ENCODE measurements at places on chromosomes 6 and 20.
A peak's percentile ranks its signal among the peaks of the same experiment; 100 is the strongest.

DNA sequence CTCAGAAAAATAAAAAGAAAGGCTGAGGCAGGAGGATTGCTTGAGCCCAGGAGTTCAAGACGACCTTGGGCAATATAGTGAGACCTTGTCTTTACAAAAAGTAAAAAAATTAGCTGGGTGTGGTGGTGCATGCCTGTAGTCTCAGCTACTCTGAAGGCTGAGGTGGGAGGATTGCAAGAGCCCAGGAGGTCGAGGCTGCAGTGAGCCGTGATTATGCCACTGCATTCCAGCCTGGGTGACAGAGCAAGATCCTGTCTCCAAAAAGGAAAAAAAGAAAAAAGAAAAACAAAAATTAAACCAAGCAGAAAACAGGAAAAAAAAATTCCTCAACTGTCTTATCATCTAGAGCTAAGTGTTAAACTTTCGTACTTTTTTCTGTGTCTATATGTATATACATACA, 12.4 kb upstream of the SRSF3 start:
- no peak for DNase-seq

- peak; percentile 26 for DNase-seq
These were observed 562 bp downstream of the TFEB start for GRCh38 chr6:41734666-41735426.

- DNase-seq, result no peak
These were observed 7.9 kb upstream of the SLC22A16 start for GRCh38 chr6:110484321-110484720.

DNA sequence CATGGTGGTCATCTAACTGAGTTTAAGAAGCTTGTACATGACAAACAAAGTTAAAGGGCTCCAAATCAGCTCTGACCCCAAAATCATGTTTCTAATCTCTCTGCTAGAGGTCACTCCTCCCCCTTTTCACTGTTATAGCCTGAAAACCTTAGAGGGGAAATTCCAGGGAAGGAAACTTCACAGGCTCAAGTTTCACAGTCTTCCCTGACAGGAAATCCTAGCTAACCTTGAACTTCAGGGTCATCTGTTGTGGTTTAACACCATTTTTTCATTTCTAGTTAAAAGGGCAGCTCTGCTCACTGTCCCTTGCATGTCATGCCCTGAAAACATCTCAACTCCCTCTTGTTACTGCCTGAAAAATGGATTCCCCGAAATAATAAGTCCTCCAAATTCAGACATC, 104.4 kb upstream of the BMP2 start:
- DNase-seq, result no peak

DNA sequence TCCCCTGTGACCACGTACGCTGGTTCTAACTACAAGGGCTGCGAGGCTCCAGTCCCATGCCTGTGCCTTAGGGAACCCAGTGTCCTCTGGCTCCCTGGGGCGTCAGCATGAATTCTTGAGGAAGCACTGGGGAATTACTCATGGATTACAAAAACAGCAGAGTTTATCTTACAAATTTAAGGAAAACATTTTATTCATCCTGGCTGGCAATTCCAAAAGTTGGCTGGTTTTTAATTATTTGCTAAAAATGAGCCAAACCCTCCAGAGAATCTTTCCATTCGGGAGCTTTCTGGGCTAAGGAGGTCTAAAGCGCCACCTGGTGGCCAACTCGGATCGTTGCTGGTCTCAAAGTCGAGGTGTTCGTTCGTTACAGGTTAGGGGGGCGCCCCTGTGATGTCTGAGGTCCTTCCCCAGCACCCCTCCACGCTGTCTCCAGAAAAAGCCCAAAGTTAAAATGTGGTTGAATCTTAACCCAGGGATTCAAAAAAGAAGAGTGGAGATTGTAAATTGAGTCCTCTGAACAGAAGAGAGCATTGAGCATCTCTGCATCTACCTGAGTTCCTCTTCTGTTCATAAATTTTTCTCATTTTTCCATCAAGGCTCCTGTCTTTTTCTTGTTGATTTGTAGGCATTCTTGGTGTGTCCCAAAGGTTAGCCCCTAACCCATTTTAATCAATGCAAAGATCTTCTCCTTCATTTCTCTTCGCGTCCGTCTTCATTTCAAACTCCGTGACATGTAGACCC, 99.4 kb downstream of the BFSP1 start:
- DNase-seq, result peak; percentile 35

DNA sequence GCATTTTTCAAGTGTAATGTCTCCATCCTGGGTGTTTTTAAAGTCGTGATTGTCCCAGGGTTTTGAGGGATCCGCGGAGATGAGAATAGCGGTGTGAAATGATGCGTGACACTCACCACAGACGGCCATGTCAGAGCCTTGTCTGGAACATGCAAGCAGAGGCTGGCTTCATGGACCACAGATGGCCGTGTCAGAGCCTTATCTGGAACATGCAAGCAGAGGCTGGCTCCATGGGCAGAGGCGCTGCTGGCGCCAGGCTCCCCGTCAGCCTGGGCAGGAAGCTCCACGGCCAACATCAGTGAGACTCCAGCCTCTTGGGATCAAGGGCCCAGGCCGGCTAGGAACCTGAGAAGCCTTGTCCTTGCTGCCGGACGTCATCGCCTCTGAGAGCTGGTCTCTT, 7.7 kb upstream of the MRGBP start:
- DNase-seq, result no peak

All from fibroblast of skin of left biceps (primary cell).